ENCODE measurements at places on chromosomes 5 and 9.

DNA sequence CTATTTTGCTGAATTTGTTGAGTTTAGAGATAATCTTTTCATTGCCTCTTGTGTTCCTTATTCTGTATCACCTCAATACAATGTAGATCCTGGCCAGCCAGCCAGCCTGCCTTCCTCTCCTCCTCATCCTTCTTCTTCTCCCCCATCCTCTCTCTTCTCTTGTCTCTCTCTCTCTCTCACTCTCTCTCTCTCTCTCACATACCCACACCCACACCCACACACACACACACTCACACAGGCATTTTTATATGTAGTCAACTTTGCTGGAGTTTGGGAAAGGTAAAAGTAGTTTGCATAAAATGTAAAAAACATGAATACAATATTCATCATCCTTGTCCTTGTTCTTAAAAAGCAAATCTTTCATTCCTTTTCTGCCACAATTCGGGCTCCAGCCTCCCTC is 60.5 kb downstream of the ZFAND5 start:
- DNase-seq: no peak

DNA sequence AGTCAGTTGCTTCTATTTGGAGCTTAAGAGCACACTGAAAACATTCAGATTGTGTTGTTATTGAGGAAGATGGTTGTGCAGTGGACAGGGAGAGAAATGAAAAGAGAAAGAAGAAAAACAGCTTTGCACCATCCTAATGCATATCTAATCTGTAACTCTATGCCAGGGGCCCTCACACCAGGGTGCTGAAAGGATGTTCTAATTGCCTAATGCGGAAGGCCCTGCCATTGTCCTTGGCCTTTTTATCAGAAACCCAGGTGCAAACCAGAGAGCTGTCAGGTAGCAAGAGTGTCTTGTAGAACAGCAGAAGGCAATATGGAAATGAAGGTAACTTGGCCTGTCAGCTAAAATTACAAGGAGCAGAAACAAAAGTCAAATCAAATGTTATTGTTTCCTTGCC is 384.5 kb upstream of the PIK3R1 start:
- DNase-seq: no peak

DNA sequence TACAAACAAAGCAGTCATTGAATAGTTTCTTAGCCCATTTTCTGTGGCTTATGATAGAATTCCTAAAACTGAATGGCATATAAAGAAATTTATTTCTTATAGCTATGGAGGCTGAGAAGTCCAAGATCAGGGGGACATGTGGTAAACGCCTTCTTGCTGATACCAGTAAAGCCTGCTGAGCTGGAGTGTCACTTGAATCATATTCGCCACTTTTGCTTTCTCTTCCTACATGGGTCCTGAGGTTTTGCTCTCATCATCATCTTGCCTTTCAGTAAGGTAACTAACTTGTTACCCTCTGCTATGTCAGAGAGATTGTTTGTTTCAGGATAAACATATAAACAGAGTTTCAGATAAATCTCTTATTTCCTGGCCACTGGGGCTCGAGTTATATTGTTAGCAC is 203.3 kb upstream of the DMRT1 start:
- DNase-seq: no peak

- DNase-seq: no peak
Measured at GRCh38 chr5:100694100-100694499, 158.9 kb downstream of the FAM174A start.

- no peak for DNase-seq
Measured at GRCh38 chr5:75558221-75558620, 46.5 kb downstream of the POLK start.

DNA sequence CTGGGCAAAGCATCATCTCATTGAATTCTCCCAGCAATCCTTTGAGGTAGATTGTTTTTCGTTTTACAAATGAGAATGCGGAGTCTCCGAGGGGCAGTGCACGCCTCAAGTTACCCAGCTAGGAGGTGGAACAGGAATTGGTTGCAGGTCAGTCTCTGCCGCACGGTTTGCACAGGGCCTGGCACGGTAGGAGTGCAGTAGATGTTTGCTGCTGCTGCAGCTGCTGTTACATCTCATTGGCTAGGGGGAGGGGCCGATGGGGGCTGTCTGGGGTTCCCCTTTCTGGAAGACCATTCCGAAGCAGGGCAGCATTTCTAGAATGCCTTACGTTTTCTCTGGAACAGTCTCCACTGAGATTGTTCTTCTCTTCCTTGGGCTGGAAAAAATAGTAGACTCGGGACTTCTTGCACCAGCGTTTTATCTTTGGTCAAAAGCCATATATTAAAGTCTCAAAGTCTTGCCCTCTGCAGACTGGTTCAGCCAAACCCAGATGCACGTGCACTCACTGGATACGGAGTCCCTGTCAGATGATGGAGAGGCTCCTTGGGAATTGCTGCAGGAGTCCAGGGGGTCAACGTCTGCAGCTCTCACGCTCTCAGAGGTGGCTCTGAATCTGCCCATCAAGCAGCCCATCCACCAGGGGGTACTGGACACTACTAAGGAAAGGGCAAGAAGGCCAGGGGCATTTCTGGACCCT is 1.2 kb downstream of the USP20 start:
- peak; percentile 37 for DNase-seq

DNA sequence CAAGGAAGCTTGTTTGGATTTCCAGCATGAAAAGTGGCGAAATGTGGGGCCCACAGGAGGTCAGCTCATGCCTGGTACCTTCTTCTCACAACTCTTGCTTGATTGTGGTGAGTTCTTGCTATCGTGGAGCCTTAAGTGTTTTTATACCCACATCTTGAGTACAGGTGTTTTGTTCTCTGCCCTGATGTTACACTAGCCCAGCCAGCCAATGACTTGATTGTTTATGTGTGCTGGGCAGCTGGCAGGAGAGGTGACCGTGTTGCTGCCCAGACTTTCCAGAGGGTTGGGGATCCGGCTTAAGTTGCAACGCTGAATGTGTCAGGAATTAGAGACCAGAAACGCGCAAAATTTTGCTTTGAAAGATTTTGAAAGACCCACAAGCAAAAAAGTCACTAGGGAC is 24.0 kb upstream of the TPPP start:
- no peak for DNase-seq

DNA sequence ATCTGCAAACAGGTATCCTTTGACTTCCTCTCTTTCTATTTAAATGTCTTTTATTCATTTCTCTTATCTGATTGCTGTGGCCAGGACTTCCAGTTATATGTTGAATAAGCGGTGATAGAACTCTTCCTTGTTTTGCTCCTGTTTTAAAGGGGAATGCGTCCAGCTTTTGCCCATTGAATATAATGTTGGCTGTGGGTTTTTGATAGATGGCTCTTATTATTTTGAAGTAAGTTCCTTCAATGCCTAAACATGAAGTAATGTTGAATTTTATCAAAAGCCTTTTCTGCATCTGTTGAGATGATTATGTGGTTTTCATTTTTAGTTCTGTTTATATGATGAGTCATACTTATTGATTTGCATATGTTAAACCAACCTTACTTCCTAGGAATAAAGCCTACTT is 300.5 kb upstream of the CTNND2 start:
- DNase-seq: no peak

DNA sequence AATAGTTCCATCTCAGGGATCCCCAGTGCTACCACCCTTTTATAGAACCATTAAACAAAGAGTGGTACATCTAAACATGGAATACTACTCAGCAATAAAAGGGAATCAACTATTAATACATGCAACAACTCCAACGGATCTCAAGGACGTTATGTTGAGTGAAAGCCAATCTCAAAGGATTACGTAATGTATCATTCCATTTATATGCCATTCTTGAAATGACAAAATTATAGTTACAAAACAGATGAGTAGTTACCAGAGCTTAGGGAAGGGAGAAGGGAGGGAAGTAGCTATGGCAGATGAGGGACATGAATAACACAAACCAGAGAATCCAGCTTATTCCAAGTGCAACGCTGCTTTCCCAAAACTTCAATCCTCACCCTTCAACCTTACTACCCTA is 69.5 kb downstream of the ACTL7B start:
- no peak for DNase-seq

DNA sequence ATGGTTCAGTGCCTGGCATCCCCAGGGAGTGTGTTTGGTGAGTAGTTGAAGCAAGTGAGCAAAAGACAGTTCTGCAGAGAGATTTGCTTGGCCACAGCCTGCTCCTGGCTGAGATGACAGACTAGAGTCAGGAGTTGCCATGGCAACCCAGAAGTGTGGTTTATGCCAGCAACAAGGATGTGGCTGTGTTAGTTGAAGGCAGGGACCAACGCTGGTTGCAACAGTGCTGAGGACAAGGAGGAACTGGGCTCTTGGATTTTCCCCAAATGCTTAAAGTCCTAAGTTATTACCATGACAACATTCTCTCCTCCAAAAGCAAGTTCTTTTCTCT is 2.7 kb downstream of the NXNL2 start:
- DNase-seq: no peak

- no peak for DNase-seq
Measured at GRCh38 chr9:114910541-114910940, 19.9 kb downstream of the TNFSF8 start.

GRCh38 chr5:176547802-176548201 is 1.3 kb upstream of the CDHR2 start:
- no peak for DNase-seq

- DNase-seq: no peak
Measured at GRCh38 chr9:97866848-97867247, 13.8 kb downstream of the FOXE1 start.

- no peak for DNase-seq
Measured at GRCh38 chr9:91418215-91418610, 5.4 kb downstream of the NFIL3 start.

DNA sequence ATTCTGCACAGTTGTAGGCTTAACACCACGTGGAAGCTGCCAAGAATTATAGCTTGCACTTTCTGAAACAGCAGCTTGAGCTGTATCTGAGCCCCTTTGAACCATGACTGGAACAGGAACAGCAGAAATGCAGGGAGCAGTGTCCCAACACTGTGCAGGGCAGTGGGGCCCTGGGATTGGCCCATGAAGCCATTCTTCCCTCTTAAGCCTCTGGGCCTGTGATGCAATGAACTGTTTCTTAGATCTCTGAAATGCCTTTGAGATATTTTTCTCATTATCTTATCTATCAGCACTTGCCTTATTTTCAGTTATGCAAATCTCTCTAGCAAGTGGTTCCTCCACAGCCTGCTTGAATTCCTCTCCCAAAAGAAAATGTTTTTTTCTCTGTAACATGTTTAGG is 87.0 kb upstream of the MTAP start:
- no peak for DNase-seq

GRCh38 chr9:101446732-101447131 is 11.2 kb upstream of the ALDOB start:
- DNase-seq: no peak

DNA sequence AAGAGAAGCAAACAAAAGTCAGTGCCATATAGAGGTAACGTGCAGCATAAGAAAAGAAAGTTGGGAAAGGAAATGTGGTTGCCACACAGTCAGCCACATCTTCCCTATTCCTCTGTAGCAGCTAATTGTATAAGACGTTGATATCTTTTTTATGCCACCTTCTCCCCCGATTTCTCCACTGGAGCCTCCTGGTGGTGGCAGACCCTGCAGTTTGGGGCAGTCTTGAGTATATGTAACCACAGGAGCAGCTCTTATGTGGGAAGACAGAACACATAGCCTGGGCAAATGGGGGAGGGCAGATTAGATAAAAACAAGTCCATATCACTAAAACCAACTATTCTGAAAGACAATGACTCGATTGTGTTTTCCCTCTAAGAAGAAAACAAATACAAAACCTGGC is 99.7 kb downstream of the PLCXD3 start:
- no peak for DNase-seq

DNA sequence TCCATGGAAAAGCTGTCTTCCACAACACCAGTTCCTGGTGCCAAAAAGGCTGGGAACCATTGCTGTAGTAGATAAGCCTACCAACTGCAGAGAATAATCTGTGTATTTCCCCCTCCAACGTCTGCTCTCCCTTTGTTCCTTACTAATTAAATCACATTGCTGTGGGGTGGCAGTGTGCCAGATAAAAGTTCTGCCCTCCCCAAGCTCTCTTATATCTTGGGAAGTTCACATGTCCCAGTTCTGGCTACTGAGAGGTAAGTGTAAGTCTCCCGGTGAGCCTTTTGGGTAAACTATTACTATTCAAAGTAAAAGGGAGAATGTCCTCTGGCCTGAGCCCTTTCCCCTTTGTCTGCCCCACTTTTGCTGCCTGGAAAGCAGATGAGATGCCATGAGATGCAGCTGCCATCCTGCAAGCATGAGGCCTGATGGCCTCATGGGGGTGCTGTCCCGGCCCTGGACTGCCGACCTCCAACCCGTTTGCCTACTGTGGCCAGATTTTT is 14.7 kb downstream of the ENC1 start:
- no peak for DNase-seq

- no peak for DNase-seq
Measured at GRCh38 chr5:112668016-112668415, 69.7 kb upstream of the APC start.

DNA sequence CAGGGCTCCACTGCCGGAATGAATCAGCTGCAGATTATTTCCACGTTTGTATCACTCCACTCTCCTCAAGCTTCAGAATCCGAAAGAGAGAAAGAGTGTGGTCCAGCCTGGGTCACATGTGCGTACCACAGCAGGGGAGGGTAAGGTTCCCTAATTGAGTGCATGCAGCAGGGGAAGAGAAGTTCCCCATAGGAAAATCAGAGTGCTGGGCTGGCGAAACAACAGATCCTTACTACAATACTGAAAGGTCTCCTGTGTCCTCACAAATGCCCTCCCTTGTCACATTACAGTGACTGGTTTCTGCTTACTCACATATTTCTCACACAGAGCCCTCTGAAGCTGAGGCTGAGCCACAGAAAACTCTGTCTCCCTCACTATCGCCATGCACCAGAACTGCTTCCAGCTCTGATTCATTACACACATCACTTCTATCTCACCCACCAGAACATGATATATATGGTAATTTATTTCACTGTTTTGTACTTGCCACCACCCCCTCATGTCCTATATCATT is 532.2 kb upstream of the TUSC1 start:
- no peak for DNase-seq

DNA sequence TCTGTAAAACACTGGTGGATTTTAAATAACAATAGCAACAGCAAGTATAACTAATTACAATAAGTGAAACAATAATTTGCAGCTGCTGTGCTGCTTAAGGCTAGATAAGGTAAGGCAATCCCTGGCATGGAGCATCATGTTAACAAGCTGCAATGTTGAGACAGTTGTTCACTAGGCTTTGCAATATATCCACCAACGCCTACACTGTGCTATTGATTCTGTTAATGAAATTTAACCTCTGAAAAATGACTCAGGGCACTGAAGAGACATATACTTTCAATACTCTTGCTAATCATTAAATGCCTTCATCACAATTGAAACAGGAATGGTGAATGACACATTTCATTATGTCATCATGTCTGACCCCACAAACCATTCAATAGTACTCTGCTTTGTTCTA is 255.0 kb downstream of the EFNA5 start:
- DNase-seq: no peak

GRCh38 chr9:129394061-129394885 is 216.2 kb upstream of the IER5L start:
- no peak for DNase-seq

DNA sequence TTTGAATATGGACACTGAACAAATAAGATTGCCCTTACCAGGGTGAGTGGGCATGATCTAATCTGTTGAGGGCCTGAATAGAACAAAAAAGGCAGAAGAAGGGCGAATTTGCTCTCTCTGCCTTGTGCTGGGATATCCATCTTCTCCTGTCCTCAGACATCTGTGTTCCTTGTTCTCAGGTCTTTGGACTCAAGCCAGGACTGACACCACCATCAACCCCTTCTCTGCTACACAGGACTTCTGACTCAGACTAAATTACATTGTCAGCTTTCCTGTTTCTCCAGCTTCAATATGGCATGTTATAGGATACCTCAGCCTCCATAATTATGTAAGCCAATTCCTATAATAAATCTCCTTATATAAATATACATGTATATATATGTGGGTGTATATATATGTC is 40.8 kb upstream of the SLCO6A1 start:
- no peak for DNase-seq

GRCh38 chr5:52804981-52805380 is 17.3 kb downstream of the ITGA1 start:
- no peak for DNase-seq

All from stimulated activated CD4-positive, alpha-beta T cell treated with anti-CD3 and anti-CD28 coated beads, Interleukin-4, amount 100 ng/mL, for 4 hours (primary cell).